ENCODE measurements at places on chromosomes 2 and 18.

GRCh38 chr2:204325468-204325867, 219.8 kb upstream of the PARD3B start:
- DNase-seq: peak; percentile 56

DNA sequence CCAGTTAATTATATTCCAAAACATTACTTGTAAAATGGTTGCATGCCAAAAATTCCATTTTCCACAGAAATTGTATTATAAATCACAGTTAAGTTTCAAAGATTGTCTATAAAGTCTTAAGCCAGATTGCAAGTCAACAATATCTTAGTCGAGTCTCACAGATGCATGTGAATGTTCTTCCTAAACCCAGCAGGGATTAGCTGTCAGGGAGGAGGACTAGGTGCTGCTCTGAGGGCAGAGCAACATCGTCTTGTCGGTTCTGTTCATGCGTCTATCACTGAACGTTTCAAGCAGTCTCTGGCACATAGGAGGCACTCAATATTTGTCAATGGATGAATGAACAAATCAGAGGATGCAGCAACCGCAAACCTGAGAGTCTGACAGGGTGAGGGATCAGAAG, 27.0 kb downstream of the EPB41L3 start:
- DNase-seq: no peak

DNA sequence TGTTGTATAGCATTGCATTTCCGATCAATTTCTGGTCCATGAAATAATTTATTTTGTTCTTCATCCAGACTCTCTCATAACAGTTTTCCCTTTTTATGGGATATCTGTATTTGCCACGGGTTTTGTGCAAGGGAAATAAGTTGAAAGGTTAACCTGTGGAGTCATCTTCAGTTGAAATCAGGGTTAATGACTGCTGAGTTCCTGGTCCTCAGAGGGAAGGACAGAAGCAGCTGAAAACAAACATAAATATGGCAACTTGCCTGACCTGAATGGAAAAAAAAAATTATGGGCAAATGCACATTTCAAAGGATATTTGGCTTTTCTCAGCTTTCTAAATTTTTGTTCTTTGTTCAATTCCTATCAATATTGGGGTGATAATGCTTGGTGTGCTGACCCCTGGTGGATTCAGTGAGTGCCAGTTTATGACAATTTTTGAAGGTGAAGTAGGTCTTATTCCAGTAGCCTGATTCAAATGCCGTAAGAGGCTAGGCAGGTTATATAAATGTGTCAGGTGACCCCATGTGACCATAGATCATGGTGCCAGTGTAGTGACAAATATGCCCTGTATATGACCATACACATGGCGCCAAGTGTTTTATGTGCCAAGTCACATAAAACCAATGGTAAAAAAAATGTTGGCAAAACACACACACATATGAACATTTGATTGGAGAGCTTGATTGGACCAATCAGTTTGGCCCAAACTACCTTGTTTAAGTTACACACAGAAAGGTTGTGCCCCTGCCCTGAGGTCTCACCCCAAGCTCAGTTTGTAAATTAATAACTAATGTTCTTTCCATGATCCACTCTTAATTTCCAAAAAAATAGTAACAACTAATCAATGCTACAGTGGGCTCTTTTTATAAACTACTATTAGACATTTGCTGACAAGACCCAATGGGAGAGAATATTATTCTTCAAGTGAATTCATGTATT, 47.6 kb upstream of the FAM124B start:
- no peak for DNase-seq

DNA sequence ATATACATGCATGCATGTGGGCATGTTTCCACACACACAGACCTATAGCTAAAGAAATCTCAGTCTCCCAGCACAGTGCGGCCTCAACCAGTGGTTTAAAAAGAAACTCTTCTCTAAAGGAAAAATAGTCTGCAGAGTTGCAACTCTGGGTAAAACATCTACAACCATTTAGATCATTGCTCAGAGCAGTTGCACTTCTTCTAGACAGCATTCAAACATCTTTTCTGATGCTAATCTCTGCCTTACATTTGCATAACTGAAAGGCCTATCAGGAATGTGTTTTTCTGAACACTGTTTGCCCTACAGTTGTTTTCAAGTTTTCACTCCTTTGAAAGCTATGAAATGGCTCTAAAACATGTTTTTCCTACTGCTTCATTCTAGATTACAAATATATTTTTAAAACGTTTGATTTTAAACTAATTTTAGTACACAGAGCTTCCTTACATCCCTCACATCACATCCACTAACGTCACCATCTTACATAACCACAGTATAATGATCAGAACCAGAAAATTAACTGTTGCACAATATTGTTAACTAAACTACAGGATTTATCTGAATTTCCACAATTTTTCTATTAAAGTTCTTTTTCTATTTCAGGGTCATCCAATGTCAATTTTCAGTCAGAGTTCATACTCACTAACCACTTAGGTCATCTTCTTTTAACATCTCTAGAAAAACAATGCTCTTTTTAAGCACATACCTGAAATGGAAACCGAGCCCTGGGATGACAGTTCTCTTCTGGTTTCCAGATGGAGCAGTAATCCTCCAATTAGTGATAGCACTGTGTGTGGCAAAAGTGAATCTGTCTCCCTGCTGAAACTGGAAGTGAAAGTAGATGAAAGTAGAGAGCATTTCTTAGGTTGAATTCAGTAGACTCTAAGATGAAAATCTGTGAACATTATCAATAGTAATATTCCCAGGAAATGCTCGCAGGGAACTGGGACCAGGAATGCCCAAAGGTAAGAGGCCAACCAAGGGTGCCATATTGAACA, 501.6 kb upstream of the GCFC2 start:
- no peak for DNase-seq

- peak; percentile 32 for DNase-seq
Measured at GRCh38 chr2:188524519-188525113, 232.9 kb downstream of the GULP1 start.

DNA sequence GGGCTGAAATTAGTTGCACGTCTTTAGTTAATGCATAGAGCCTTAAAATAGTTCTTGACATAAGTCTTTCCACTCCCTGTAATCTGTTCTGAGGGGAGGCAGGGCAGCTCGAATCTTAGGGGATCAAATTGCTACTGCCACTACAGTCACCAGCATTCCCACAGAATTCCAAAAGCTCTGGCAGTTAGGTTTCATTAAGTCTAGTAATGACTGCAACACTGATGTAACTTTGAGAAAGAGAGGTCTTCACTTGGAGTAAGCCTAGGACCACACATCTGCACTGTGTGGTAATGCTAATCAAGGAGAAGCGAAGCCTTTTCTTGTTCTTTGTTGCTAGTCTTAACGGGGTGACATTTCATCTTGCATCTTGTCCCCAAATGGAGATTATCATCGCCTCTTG, 19.3 kb upstream of the NCK2 start:
- DNase-seq: no peak

GRCh38 chr18:46360866-46361265, 256.7 kb downstream of the HAUS1 start:
- no peak for DNase-seq

- no peak for DNase-seq
Measured at GRCh38 chr2:203209538-203209937, 29.3 kb upstream of the CYP20A1 start.

- DNase-seq: no peak
Measured at GRCh38 chr2:219273937-219274336, 5.2 kb upstream of the DNAJB2 start.

DNA sequence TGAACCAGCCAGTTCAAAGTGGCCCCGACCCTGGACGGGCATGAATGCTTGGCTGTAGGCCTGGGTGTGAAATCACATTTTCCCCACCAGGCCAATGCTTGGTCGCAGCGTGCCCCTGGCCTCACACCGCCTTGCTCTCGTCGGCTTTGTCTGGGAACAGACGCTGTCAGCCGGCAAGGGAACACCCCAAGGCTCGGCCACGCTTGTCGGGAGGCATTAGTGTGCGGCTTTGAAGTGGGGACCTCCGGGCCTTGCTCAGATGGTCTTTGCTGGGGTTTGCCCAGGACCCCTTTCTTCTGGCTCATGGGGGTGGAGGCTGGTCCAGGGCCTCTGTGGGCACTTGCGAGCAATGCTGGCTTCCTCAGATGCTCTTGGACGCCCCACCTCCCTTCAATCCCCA, 79.1 kb downstream of the INHBB start:
- peak; percentile 5 for DNase-seq

DNA sequence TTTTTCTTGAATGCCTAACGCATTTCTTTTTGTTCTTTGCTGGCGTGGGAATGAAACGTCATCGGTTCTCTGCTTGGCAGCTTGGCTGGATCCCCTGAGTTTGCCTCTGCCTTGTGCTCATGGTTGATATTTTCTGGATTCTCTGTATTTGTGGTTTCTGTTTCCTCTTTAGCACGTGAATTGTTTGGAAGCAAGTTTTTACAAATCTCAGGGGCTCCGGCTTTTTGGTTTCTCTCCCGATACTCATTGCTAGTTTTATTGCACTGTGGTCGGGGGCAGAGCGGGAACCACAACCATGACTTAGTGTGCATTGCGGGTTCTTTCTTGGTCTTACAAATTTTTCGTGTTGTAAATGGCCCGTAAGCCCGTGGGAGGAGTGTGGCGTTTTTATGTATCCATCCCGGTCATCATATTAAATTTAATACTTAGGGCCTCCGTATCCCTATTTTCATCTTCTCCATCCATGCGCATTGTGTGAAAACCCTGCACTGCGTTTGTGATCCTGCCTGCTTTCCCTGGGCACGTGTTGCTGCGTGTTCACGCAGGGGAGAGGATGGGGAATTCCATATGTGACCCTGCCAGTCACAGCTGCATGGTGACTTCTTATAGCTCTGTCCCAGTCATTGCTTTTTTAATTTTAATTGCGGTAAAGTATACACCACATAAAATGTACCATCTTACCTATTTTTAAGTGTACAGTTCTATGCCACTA, 9.4 kb downstream of the RAMP1 start:
- DNase-seq: peak; percentile 27

Data from activated T-cell treated with anti-CD3 and anti-CD28 coated beads, Interleukin-2, amount 50 U/mL, for 48 hours (primary cell).